Stimulated activated effector memory CD8-positive, alpha-beta T cell treated with anti-CD3 and anti-CD28 coated beads, Interleukin-12 subunit alpha, Interleukin-12 subunit beta, amount 100 ng/mL, for 72 hours (primary cell): ENCODE measurements at places on chromosomes 5 and 9.

DNA sequence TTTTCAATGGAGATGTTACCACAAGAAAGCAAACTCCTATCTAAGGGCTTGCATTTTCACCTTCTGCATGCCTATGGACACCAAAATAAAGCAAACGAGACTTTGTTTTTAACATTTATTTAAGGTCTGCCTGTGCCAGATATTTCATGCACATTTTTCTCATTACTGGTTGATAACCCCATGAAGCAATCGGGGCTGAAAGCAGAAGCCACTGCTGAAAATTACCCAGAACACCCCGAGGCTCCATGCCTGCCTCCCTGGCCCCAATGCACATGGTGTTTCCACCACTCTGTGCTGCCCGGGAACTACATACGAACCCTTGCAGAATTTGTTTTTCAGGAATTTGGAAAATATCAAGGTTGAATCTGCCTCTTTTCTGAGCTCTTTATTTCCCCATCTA, 240.1 kb downstream of the NR2F1-AS1 start:
- no peak for DNase-seq

DNA sequence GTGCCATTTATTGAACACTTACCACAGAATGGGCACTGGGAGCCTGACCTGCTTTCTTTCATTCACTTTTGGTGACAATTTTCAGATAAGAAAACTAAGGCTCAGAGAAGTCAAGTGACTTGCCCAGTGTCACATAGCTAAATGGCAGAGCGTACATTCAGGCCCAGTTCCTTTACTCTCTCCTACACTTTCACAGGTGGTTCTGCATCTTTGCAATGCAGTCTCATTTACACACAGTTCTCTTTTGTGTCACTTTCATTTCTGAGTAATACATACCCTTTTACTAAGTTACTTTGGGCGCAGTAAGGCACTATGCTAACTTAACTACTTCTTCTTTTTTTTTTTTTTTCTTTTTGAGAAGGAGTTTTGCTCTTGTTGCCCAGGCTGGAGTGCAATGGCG, 8.3 kb downstream of the NFIL3 start:
- no peak for DNase-seq

- no peak for DNase-seq
Measured at GRCh38 chr5:82100303-82101077, 128.7 kb downstream of the ATG10 start.

DNA sequence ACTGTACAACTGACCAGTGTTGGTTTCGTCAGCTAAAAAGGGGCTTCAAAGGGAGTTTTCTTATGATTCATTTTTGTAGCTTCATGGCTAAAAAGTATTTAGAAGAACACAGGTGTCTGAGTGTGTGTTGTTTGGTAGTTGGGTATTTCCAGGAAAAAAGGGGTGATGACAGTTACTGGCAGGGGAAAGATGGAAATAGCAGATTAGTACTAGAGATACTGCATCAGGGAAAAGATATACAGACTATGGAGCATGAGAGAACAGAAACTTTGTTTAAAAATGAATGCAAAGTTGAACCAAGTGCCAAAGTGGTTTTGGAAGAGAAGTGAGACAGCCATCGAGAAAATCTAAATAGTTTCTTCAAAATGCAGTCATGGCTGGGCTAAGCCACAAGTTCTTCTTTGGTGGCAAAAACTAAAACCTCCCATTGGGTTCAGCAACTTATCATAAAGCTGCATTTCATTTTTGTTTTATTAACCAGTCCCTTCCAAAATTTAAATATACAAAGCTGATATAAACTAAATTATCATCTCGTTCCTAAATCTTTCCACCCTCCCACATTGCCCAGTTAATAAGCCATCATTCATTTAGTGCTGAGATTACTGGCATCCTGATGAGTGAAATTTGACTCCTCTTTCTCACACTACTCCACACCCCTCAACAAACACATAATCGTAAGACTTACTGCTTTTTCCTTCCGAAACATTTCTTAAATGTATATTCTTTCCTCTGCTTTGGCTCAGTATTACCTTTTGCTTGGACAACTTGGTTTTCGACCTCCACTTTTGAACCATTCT, 33.5 kb downstream of the ELL2 start:
- no peak for DNase-seq

DNA sequence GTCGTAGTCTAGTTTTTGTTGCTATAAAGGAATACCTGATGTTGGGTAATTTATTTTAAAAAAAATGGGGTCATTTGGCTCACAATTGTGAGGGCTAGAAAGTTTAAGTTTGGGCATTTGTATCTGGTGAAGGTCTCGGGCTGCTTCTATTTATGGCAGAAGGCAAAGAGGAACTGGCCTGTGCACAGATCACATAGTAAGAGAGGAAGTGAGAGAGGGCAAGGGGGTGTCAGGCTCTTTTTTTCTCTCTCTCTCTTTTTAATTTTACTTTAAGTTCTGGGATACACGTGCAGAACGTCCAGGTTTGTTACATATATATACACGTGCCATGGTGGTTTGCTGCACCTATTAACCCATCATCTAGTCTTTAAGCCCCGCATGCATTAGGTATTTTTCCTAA, 453.3 kb downstream of the DIRAS2 start:
- DNase-seq, result no peak

GRCh38 chr5:157115502-157115901, 6.7 kb upstream of the HAVCR2 start:
- no peak for DNase-seq

- no peak for DNase-seq
Measured at GRCh38 chr9:23497137-23497504, 328.9 kb downstream of the ELAVL2 start.

DNA sequence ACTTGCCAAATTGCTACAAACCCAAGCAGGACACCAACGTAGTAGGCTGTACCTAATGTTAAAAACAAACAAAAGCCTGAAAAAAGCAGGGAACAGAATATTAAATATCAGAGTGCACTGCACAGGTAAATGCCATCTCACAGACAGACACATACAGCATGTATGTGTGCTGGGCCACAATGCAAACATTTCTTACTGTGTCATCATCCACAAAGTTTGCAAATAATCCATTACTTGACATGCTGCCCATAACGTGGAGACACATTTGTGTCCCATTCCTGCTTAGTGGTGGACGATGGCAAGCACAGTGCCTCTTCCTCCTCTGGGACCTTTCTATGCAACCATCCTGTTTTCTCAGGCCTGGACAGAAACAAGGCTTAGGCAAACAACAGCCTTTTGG, 44.7 kb downstream of the GOLM1 start:
- DNase-seq, result no peak

DNA sequence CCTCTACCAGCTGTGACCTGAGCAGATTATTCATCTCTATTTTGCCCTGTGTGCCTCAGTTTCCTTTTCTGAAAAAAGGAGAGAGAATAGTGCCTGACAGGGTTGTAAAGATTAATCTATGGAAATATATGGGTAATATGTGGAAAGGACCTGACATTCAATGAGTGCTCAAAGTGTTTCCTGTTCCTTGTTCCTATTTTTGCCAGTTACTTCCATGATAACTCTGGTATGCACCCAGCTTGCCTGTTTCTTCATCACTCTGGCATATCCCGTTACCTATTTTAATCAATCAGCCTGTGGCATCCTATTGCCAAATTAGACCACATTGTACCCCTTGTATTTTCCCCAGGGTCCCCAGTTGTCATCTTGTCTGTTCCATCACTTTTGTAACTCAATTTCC, 3.6 kb upstream of the ARAP3 start:
- DNase-seq, result no peak

- no peak for DNase-seq
Measured at GRCh38 chr5:126680191-126680817, 79.6 kb downstream of the PHAX start.

GRCh38 chr5:55172937-55173686, at the start of gene CDC20B:
Gene CDC20B, minus strand, starts transcription at chr5:55173177. Its CDS starts 177 bp downstream, at chr5:55173000.
- DNase-seq, result peak; percentile 69

DNA sequence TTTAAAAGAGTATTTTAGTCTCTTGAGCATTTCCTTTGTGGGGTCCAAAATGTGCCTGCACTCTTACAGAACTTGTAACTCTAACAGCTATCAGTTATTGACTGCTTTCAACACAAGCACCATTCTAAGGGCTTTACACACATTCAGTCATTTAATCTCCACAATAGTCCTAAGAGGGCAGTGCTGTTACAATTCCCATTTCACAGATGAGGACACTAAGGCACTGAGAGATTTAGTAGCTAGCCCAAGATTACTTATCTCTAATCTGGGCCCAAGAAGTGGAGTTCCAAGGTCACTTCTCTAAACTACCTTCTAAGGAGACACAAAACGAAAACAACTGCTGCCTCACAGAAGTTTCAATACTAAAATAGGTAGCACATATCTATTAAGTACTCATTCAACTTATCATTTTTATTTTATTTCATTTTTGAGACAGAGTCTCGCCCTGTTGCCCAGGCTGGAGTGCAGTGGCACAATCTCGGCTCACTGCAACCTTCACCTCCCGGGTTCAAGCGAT, 275.2 kb downstream of the CWC27 start:
- peak; percentile 4 for DNase-seq

DNA sequence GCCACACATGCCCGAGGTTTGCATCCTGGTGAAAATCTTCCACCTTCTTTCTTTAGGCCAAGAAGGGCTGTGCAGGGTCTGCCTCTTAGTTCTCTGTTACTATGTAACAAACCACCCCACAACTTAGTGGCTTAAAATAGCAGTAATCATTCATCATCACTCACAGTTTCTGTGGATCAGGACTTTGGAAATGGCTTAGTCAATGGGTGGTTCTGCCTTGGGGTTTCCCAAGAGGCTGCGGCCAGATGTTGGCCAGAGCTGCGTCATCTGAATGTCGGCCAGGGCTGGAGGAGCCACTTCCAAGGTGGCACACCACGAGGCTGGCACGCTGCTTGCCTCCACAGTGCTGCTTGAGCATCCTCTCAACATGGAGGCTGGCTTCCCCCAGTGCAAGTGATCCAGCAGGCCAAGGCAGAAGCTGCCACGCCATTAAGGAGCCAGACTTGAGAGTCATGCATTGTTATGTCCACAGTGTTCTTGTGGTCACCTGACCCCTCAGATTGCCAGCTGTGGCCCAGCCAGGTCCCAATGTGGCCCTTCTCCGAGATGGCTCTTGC, 135.2 kb downstream of the RXRA start:
- no peak for DNase-seq
